C1 segment of cervical spinal cord (tissue), 14 donors: ENCODE measurements at places on chromosomes 4 and X.
A peak's percentile ranks its signal among the peaks of the same experiment; 100 is the strongest.

- no peak for DNase-seq
Measured at GRCh38 chr4:11138964-11139363, 289.7 kb downstream of the HS3ST1 start.

GRCh38 chr4:77127215-77127614 lies 29.8 kb upstream of the CCNG2 start:
- DNase-seq, result no peak

- no peak for DNase-seq
Measured at GRCh38 chr4:177555007-177555574, 112.9 kb upstream of the AGA start.

GRCh38 chrX:130869239-130869638 lies 33.8 kb downstream of the ENOX2 start:
- DNase-seq, result no peak

- no peak for DNase-seq
Measured at GRCh38 chr4:56757261-56757746, 64.2 kb downstream of the SPINK2 start.

DNA sequence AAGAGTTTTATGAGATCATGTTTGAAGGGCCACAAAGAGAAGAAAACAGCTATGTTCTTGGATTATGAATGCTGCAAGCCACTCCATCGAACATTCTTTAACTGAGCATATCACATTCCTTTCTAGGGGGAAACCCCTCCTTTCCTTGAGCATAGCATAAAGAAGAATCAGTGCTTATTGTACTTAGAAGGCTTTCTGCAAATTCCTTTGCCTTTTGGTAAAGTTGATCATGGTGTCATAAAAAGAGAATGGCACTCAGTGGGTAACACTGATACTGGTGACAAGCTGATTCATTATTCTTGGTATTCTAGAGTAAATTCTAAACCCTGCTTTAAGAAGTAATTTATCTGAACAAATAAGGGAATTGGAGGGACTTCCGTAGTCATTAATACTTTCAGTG lies 88.5 kb upstream of the GPR34 start:
- DNase-seq, result no peak

DNA sequence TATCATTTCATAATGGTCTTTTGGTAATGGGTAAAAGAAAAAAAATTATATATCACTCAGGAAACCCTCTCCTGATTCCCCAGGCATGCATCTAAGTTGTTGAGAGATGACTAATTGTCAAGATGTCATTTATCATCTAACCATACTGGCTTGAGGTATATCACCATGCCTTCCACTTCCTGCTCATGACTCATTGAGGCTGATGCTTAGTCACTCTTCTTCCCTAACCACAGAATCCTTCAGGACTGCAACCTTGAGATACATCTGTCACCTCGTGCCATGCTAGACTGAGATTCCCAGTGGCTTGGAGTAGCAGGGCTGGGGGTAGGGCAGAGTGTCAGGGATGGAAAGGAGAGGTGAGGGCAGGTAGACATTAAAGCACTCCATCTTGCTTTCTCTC lies 782.5 kb upstream of the INTU start:
- DNase-seq, result no peak

GRCh38 chr4:26566133-26566532 lies 17.8 kb upstream of the TBC1D19 start:
- DNase-seq, result no peak

DNA sequence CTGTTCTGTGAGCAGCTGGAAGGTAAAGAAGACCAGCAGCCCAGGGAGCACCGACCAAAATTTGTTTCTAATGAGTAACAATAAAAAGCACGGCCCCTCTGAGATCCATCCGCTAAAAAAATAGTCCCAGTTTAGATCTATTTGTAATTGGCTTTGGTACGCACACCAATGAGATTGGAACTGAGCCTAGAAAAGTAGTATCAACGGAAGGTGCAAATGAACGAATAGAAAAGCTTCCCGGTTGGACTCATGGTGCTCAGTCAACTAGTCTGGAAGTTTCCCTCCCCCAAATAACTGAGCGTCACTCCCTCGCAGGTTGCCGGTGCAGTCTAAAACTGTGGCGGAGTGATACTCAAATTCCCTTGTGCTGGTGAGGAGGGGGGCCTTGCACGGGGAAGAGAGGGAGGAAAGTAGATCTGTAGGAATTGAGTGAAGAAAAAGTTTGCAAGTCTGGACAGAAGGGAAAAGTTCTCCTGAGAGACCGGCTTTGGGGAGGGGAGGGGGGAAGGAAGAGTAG lies at the start of gene COL4A5:
COL4A5 (plus strand) TSS at position 413 of the 517 bp plus-strand sequence. CDS start 288 bp downstream, outside the sequence.
- no peak for DNase-seq

GRCh38 chrX:137565921-137566745 lies at the start of gene ZIC3:
Gene ZIC3, plus strand, starts transcription at chrX:137566127. Its CDS starts 565 bp downstream, at chrX:137566692.
- DNase-seq, result peak; percentile 54

GRCh38 chr4:31959972-31960371 lies 1239.8 kb downstream of the PCDH7 start:
- DNase-seq, result no peak

DNA sequence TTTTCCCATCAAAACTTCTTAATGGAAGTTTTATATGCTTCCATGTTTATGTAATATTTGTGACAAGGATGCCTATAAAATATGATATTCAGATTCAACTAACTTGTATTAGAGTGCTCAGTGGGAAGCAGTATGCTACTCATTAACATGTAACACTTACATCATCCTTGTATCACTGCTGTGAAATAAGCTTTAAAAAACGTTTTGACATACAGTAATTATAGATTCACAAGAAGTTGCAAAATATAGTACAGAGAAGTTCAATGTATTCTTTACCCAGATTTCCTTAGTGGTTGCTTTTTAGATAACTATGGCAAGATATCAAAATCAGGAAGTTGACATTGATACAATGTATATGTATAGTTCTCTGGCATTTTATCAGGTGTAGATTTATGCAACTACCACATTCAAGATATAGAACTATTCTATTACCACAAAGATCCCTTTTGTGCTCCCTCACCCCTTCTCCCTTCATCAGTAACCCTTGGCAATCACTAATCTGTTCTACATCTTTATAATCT lies 56.3 kb downstream of the DTHD1 start:
- no peak for DNase-seq

- DNase-seq, result no peak
Measured at GRCh38 chrX:147679356-147680005, 232.2 kb upstream of the FMR1 start.

DNA sequence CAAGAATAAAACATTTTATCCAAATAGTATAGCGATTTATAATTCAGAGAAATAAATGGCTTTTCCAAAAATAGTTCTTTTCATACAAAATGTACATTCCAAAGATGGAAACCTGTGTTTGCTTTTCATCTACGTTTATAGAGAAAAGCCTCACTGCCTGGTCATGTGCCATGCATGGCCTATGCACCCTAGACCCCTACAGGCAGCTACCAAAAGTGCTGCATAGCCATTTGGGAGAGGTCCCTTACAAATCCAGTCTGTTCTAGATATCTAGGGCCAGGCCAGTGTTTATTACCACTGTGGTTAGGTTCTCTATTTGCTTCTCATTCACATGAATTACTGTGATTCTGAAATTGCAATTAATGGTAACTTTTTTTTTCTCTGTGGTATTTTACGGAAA lies 17.2 kb downstream of the HMGB2 start:
- DNase-seq, result no peak

GRCh38 chr4:5874811-5875449 lies 18.0 kb downstream of the CRMP1 start:
- no peak for DNase-seq

DNA sequence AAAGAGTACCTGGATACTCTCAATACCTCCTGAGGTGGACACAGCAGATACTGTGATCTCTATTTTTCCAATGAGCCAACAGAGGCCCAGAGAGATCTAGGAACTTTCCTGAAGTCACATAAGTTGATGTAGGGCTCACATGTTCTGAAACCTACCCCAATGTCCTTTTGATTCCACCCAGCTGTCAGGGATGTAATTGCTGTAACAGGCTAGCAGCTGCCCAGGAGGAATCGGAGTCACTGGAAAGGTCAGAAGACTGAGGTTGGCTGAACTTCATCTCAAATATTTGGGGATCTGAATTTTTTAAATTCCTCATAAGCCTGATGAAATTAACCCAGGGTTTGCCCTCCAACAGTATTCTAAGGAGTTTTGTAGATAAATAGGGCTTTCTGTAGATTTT lies 52.5 kb upstream of the PROM1 start:
- no peak for DNase-seq

GRCh38 chr4:83454686-83455085 lies 937 bp downstream of the HELQ start:
- no peak for DNase-seq
